ENCODE measurements at places on chromosomes 1 and 21. TPM values are rescaled to one million over a fixed set of nuclear protein-coding genes. Genes with fewer than 3 reads are reported as not detected.

The KPNA6 gene
- polyA plus RNA-seq, result 44.4 TPM

The SPRR2B gene
- not detected for polyA plus RNA-seq

The CRNN gene
- polyA plus RNA-seq, result not detected

The PARK7 gene
- 513 TPM for polyA plus RNA-seq

GRCh38 chr1:83029916-83030315, 969.0 kb downstream of the TTLL7 start:
- peak; percentile 95 for DNase-seq

DNA sequence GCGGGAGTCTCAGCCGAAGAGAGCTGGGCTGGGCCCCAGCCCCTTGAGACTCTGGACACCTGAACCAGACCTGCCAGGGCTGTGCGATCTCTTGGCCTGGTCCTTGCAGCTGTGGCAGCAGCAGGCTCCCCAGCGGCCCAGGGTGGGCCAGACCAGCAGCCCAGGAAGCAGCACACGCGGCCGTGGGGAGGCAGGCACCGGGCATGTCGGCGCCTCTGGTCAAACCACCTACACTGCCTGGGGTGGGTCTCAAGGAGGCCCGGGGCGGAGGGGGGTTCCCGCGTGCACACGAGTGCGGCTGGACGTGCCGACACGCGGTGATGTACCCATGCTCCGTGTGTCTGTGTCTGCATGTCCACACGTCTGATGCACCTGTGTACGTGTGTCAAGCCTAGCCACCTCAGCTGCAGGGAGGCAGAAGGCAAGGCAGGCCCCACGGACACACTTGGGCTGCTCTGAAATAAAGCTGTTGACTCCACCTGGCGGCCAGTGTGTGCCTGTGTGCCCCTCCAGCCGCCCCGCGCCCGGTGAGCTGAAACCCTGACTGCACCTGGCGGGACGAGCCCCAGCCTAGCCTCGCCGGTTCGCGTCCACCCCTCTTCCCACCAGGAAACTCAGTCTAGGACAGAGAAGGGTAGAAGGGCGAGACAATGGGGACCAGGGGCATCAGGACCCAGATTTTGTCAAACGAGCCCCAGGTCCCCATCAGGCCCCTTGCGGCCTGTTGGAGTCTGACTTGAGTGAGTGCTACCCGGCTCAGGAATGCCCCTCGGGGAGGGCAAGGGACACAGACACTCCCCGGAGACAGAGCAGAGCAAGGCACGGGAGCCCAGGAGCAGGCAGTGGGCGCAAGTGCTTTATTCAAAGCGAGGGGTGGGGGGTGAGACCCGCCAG, 11.6 kb downstream of the SCNN1D start:
- DNase-seq, result peak; percentile 61

GRCh38 chr21:25638660-25639550, at the start of gene JAM2:
Gene JAM2 (plus strand): TSS chr21:25639258. CDS start chr21:25639822, 564 bp downstream.
- peak; percentile 22 for DNase-seq

DNA sequence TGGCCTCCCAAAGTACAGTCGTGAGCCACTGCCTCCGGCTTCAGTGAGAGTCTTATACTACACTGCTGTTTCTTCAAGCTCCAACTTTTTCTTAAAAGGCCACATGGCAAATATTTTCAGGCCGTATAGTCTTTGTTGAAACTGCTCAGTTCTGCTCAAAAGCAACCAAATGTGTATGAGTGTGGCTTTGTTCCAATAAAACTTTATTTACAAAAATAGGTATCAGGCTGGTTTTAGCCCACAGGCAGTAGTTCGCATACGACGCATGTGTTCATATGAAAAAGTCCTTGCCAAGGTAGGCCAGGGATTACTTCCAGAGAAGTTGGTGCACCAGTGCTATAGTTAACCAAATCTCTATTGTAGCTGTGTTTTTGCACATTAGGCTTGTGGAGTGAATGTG, 6.2 kb downstream of the PLEKHM2 start:
- DNase-seq, result no peak

DNA sequence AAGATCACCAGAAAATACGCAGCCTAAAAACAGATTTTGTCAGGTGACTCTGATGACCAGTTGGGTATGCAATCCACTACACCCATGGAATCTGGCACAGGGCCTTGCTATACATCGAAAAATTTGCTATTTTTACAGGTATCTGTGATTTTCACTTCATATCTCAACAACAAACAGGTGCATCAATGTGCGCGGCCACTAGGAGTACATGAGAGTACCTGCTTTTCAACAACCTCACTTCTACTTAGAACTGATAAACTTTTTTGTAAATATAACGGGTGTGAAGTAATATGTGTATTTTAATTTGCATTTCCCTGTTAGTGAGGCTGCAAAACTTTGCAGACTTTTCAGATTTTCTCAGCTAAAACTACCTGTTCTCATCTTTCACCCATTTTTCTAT, 80.8 kb downstream of the SLC45A1 start:
- no peak for DNase-seq

GRCh38 chr1:94335950-94336349, 82.2 kb upstream of the ABCD3 start:
- DNase-seq, result peak; percentile 87

DNA sequence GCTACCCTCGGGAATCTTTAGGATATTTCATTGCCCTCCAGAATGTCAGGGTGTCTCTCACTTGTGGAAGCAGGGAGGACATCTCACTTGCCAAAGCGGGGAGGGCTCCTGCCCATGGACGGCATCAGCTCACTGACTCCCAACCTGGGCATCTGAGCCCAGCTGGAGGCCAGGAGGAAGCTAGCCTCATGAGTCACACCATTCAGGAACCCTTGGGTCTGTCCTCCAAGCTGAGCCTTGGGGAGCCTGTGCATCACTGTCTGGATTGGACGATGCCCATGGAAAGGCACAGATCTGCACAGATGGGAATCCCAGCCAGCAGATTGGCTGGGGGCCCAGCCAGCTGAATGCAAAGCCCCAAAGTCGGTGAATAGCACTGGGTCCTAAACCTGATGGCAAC, 25.2 kb downstream of the WNT3A start:
- DNase-seq, result no peak

DNA sequence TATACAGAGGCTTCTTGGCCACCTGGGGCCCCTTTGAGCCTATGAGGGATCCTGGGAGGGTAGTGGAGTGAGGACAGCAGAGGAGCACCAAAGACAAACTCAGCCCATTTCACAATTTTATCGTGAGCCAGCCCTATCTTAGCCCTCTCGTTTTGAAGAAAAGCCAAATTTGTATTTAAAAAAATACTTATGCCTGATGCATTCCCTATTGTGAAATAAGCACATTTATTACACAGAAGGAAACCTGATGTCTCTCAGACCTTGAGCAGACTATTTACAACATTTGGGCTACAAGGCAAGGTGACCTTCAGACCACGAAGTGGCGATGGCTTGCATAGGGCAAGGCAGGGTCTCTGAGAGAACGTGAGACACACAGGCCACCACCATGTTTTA, 41.3 kb upstream of the H6PD start:
- peak; percentile 79 for DNase-seq

DNA sequence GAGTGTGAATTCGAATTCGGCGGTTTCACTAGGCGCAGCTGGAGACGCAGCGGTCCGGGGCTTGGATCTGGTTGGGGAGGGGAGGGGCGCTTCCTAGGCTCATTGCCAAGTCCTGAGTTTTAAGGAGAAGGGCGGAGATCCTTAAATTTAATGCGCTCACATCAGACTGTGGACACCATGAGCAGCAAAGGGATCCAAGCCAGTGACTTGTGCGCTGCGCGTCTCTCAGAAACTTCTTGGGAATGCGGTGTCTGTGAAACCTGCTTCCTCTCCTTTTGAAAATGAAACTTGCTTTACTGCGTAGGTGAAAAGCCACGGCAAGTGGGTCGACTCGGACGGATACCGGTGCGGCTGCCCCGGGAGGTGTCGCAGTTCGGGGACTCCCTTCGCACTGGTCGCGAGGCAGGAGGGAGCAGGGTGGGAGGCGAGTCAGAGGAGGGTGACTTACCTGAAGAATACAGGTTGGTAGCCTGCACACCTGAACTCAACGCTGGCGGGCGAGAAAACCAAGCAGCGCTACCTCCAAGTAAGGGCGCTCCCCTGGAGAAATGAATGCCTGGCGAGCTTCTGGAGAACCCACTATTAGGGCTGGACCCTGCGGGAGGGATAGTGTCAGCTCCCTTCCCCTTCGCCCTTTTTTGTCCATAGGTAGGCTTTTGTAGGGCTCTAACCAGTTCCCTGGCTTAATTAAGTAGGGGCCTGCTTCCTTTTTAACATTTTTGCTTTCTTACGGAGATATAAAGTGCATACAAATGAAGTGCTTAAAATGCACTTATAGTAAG, 992 bp downstream of the TENT5C start:
- peak; percentile 49 for DNase-seq

- DNase-seq, result no peak
These were observed 12.0 kb upstream of the WNT3A start for GRCh38 chr1:227994632-227995300.

GRCh38 chr1:156368889-156369684, at the start of gene RHBG:
Gene RHBG (plus strand): TSS chr1:156369211. CDS start chr1:156369250, 39 bp downstream.
- peak; percentile 6 for DNase-seq

Measured in fibroblast of lung (primary cell).